ENCODE measurements at places on chromosomes 2 and 18. TPM values are rescaled to one million over a fixed set of nuclear protein-coding genes. Genes with fewer than 3 reads are reported as not detected.

GRCh38 chr18:56982766-56983165 is 164.1 kb upstream of the BOD1L2 start:
- no peak for DNase-seq

Gene CDH19
- polyA plus RNA-seq, result 0.23 TPM

DNA sequence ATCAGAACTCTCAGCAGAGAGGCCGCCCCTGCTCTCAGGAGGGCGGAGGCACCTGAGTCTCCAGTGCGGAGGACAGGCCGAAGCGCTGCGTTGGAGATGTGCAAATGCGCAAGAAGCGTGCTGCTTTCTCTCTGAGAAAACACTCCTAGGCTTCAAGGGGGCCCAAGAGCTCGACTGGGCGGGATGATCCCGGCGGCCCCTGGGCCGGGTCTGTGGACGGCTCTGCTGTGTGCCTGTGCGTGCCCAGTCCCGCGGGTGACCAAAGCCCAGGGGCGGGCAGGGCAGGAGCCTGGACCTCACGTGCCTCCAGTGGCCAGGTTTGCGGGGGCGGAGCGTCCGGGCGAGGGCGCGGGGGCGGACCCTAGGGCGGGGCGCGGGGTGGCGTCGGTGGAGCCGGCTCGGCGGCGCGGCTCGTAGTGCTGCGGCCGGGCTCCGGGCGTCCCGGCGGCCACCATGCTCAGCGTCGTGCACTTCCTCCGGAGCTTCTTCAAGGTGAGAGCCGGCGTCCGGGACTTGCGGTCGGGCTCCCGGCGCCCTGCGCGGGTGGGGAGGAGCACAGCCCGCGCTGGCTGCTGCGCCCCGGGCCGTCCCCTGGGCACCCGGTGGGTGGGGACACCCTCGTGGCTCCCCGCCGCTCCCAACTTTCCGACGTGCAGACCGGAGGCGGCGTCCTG is at the start of gene ARHGEF4:
ARHGEF4 (plus strand) TSS at position 414 of the 674 bp plus-strand sequence; CDS start at position 454, 40 bp downstream.
- no peak for DNase-seq

- no peak for DNase-seq
Measured at GRCh38 chr18:49360582-49360981, 99.9 kb downstream of the DYM start.

- no peak for DNase-seq
Measured at GRCh38 chr2:190718652-190719526, 70.0 kb downstream of the NAB1 start.

GRCh38 chr18:22703883-22704585 is 229.1 kb upstream of the RBBP8 start:
- no peak for DNase-seq

Gene RFTN2
- polyA plus RNA-seq, result 24.8 TPM

- DNase-seq, result no peak
Measured at GRCh38 chr2:217219164-217219520, 359.3 kb upstream of the TNP1 start.

Gene NAT8
- polyA plus RNA-seq, result 26.7 TPM

Gene GPR45
- 0.12 TPM for polyA plus RNA-seq

- no peak for DNase-seq
Measured at GRCh38 chr2:144596073-144596871, 76.4 kb upstream of the ZEB2 start.

Gene ITPRIPL1
- polyA plus RNA-seq, result 4.6 TPM

DNA sequence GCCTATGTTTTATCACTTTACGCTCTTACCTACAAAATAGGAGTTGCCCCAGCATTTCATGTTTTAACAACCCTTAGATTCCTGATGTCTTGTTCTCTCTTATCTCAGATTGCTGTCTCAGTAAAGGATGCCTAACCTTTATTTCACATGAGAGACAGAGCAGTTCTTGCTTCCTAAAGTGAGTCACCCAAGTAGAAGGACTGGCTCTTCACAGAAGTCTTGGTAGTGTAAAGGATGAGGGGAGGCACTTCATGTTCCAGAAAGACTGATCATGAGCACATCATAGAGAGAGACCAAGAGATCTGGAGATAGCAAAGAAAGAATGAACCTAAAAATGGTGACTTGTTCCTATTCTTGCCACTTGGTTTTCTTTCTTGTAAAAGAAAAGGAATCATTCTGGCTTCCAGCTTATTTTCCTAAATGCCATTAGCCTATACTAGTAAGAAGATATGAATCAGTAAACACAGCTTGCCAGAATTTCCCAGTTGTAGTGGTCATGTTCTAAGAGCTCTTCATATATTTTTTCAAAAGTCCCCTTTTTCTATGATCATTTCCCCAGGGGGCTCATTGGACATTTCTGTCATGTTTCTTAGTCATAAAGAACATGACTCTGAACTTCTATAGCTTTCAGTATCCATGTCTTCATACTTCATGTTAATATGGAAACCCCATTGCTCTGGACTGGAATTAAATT is 54.9 kb downstream of the MAPRE2 start:
- DNase-seq, result no peak

Gene SMC6
- 35.8 TPM for polyA plus RNA-seq

DNA sequence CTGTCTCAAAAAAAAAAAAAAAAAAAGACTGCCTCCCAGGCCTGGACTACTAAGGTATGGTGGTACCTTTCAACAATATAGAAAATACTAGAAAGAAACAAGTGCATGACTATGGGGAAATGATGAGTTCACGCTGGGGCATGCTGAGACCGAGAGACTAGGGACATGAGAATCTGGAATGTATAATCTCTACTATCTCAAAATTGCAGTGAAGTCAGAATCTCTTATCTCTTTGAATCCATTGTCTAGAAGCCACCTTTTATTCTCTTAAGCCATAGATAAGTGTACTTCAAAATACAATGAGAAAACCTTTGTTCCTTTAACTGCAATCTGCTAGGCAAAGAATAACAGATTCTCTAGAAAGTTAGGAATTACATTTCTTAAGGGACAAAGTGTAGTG is 5.6 kb downstream of the FRZB start:
- DNase-seq, result no peak

GRCh38 chr2:10704034-10704594 is 14.3 kb upstream of the NOL10 start:
- DNase-seq, result no peak

GRCh38 chr2:218047536-218048225 is 21.4 kb upstream of the RUFY4 start:
- no peak for DNase-seq

Gene LRATD1
- polyA plus RNA-seq, result 17.2 TPM

DNA sequence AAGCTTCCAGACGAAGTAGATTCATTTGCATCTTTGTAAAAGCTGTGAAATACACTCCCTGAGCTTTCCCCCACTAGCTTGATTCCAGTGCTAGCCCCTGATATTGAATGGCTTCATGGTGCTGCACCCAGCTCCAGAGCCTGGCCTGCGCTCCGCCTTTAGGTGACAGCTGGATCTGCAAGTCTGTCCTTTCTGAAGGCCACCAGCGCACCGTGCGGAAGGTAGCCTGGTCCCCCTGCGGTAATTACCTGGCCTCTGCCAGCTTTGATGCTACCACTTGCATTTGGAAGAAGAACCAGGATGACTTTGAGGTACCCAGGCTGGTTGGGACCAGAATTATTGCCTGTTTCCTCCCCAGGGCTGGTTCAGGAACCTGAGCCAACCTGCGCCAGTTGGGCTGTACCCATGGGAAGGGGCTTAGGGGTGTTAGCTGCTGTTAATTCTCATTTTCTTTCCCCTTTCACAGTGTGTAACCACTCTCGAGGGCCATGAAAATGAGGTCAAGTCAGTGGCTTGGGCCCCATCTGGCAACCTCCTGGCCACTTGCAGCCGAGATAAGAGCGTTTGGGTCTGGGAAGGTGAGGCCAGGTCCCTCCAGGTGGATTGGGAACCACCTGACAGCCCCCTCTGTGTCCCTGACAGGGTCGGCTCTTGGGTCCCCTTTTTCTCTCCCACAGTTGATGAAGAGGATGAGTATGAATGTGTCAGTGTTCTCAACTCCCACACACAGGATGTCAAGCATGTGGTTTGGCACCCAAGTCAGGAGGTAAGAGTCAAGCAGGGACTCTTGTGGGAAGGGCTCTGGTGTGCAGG is 1.3 kb downstream of the CIAO1 start:
- DNase-seq, result no peak

GRCh38 chr2:63058921-63059792 is 8.5 kb downstream of the OTX1 start:
- DNase-seq, result no peak

GRCh38 chr18:11149441-11150270 is at the start of gene PIEZO2:
Gene PIEZO2 (minus strand): TSS chr18:11149569. CDS start chr18:11148588, 981 bp downstream.
- no peak for DNase-seq

- no peak for DNase-seq
Measured at GRCh38 chr18:54845787-54846186, 17.5 kb downstream of the RAB27B start.

GRCh38 chr18:26448714-26449159 is 99.6 kb downstream of the KCTD1 start:
- no peak for DNase-seq

DNA sequence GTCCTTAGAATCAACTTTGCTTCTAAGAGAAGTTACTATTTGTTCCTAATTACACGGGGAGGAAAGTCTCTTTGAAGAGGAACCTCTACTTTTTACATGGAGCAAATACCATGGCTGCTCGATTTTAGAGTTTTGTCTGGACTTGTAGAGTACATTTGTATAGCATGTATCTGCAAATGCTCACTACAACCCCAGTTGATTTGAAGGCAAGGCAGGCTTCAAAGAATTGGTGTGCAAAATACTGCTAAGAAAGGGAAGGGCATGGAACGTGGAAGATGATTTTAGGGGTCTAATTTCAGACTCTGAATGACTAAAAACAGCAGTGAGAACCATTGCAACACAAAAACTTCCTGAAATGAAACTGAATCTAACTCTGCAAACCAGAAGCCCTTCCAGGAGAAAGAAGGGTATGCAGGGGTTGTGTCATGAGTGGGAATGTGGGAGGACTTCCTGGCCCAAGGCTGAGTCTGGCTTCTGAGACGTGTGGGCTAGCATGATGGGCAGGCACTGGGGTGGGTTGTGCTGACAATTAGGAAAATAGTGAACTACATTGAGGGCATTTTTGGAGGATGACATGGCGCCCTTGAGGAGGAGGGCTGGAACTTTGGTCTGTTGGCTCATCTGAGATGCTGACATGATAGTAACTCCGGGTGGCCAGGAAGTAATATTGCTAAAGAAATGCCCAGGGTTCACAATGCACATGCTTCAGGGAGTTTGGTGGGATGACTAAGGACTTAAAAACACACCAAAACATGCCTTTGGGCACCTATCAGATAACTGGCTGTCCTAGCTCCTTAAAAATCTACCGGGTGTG is 18.9 kb upstream of the IL1R2 start:
- no peak for DNase-seq

- DNase-seq, result no peak
Measured at GRCh38 chr2:237485844-237486243, 1.2 kb upstream of the MLPH start.

GRCh38 chr2:55887901-55888624 is 35.5 kb downstream of the EFEMP1 start:
- DNase-seq, result no peak

- no peak for DNase-seq
Measured at GRCh38 chr2:148132412-148132811, 111.5 kb downstream of the MBD5 start.

- DNase-seq, result no peak
Measured at GRCh38 chr2:86764661-86765309, 25.9 kb downstream of the CD8A start.

Gene EMILIN1
- polyA plus RNA-seq, result 61.8 TPM
